CD4-positive, alpha-beta T cell treated with Interferon alpha-2 for 1 hour (primary cell): ENCODE measurements at places on chromosomes 2 and 18.

- DNase-seq = no peak
Observed at GRCh38 chr2:133377021-133377481, 191.2 kb downstream of the NCKAP5 start.

- DNase-seq = no peak
Observed at GRCh38 chr2:182952741-182953450, 85.4 kb downstream of the NCKAP1 start.

DNA sequence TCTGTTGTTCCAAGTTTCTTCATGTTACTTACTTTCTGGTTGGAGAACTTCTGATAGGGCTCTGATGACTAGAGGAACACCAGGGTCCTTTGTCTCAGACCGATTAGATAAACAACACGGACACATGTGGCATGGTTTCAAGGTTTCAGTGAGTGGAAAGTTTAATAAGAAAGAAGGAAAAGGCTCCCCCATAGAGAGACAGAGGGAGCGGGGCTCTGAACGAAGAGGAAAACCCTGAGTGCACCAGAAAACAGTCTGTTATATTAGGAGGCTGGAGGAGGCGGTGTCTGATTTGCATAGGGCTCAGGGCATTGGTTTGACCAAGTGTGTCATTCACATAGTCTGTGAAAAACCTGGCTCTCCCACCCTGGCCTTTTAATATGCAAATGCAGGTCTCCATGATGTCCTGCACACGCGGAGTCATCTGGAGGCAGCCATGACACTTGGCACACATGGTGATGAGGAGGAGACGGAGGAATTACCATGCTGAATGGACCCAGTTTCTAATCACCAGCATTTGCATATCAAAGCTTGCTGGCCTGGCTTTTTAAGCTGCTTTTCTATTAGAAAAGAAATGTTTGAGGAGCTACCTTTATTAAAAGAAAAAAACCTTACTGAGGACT is 94.2 kb downstream of the PTPN4 start:
- DNase-seq = no peak

DNA sequence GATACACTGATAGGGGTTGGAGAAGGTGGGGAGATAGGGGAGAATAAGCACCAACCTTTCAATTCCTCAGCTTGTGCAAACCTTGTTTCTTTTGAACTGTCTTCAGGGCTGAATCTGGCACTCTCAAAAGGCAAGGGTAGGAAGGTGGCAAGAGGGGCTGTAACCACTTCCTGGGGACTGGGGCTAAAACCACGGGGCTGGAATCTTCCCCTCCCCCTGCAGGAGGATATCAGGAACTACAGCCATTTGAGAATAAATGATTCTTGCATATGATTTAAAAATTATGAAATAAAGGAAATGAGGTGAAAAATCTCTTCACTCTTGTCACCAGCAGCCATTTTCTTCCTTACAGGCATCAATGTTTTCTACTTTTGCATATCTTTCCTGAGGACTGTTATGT is 50.8 kb downstream of the ATOH8 start:
- peak; percentile 12 for DNase-seq

GRCh38 chr2:55490554-55490953 is 29.0 kb upstream of the CFAP36 start:
- DNase-seq = no peak

DNA sequence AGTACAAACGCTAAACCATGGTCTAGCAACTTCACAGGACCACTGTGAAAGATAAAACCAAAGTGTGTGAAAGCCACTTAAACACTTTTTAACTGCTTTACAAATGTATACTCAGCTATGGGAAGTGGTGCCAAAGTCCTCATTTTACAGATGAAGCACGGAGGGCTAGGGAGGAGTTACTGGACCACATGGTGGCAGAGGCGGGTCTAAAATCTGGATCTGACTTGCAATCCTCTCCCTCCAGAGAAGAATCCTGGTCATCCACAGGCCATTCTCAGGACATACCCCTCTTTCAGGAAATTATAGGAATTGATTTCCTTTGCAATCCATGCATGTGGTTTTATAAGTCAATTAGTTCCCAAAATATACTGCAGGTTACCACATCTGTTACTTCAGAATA is 84.6 kb upstream of the GYPC start:
- no peak for DNase-seq

- DNase-seq = no peak
Observed at GRCh38 chr2:232058931-232059330, 97.4 kb downstream of the DIS3L2 start.

- DNase-seq = no peak
Observed at GRCh38 chr18:52325997-52326396, 14.0 kb upstream of the DCC start.

DNA sequence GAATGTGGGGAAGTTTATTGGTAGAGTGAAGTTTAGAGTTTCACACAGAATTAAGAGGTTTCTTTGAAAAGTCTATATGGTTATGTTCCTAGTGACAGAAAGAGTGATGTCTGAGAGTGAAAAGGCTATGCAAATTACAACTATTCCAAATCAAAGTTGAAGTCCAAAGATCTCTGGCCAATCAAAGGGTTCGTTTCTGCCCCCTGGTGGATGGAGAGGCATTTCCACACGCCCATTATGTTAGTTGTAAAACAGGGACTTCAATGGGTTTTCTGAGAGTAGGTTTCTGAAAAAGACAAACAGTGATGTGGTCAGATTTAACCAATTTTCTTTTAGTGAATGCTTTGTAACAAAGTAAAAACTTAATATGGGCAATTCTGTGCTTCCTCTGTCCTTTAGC is 441.5 kb upstream of the POU3F3 start:
- DNase-seq = no peak

- no peak for DNase-seq
Observed at GRCh38 chr2:182554950-182555349, 128.1 kb upstream of the PDE1A start.

GRCh38 chr2:1621501-1621900 is 122.8 kb downstream of the PXDN start:
- no peak for DNase-seq

GRCh38 chr2:97844311-97844859 is 131.0 kb downstream of the ZAP70 start:
- no peak for DNase-seq

DNA sequence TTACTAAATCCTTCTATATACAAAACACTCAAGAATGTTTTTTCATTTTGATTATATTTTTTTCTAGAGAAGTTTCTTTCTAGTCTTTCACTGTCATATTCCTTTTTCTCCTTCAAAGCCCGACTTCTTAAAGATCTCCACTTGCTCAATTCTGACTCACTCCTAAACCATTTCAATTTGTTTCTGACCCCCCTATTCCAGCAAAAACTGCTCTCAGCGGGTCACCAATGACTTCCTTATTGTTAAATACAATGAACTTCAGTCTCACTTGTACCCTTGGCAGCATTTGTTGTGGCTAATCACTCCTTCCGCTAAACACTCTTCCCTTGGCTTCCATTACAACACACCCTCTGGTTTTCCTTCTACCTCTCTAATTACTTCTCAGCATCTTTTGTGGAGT is 111.1 kb upstream of the RBBP8 start:
- no peak for DNase-seq

- DNase-seq = no peak
Observed at GRCh38 chr2:61263830-61264229, 101.8 kb downstream of the C2orf74 start.
